Suprapubic skin (tissue), 4 donors: ENCODE measurements at places on chromosomes 3 and 15. TPM values are rescaled to one million over a fixed set of nuclear protein-coding genes. Genes with fewer than 3 reads are reported as not detected.
A peak's percentile ranks its signal among the peaks of the same experiment; 100 is the strongest.

DNA sequence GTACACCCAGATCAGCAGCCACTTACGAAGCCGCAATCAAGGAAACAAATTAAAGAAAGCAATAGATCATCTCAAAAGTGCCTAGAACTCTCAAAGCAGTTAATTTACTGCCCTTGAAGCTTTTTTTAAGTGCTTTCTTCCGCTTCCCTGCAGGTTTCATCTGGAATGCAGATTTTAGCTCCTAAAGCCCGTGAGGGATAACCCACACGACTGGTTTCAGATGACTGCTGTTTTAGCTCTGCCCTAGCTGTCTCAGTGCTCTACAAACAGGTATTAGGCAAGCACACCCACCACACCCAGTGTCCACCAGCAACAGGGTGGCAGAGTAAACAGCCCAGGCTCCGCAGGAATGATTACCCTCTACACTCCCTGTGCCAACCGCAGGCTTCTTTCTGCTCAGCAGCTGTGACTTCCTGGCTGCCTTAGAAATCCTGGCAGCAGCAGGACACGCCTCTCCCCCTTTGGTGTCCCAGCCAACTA, 126.0 kb downstream of the FMN1 start:
- no peak for DNase-seq

- DNase-seq, result no peak
Observed at GRCh38 chr3:173065543-173065981, 75.5 kb downstream of the SPATA16 start.

The GOLGA8S gene
- total RNA-seq, result not detected

- DNase-seq, result no peak
Observed at GRCh38 chr3:7188551-7188950, 327.6 kb downstream of the GRM7 start.

- DNase-seq, result peak; percentile 84
Observed at GRCh38 chr3:54891540-54891897, 36.3 kb downstream of the LRTM1 start.

The FILIP1L gene
- 19.9 TPM for total RNA-seq
